ENCODE measurements at places on chromosomes 4 and X. TPM values are rescaled to one million over a fixed set of nuclear protein-coding genes. Genes with fewer than 3 reads are reported as not detected.

DNA sequence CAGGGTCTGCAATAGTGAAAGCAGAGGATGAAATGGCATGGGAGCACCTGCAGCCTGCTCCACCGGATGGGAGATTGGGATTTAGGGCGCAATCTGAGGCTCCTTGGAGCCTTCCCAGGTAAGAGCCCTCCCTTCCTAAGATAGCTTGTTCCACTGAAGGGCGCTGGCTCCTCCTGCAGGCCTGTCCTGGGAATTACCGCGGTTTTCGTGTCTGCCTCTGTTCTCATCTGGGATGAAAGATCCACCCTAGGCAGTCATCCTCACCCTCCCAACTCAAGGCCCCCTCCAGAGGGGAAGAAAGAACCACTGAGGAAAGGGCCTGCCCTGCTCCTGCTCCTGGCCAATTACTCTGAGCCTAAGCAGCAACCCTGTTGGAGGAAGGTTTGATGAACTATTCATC lies 547.5 kb downstream of the SMARCA1 start:
- no peak for DNase-seq

DNA sequence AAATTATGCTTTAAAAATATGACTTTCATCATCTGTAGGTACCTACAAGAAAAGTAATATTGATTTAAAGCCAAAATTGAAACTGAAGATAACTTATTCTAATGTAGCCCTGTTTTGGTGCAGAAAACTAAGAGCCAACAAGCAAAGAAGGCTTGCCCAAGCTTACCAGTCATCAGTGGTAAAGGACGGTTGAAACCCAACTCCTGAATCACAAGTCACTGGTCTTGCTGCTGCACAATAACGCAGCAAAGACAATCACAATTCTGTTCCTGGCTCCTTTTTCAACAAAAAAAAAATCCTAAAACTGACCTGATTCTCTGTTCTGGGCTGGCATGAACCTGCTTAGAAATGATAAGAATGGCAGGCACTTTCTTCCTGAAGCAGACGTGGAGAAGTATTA lies 34.5 kb downstream of the WDFY3 start:
- DNase-seq: no peak

GRCh38 chr4:91198951-91199350 lies 1071.8 kb downstream of the CCSER1 start:
- DNase-seq: no peak

GRCh38 chrX:154357205-154357604 lies 17.2 kb downstream of the FLNA start:
- DNase-seq: no peak

DNA sequence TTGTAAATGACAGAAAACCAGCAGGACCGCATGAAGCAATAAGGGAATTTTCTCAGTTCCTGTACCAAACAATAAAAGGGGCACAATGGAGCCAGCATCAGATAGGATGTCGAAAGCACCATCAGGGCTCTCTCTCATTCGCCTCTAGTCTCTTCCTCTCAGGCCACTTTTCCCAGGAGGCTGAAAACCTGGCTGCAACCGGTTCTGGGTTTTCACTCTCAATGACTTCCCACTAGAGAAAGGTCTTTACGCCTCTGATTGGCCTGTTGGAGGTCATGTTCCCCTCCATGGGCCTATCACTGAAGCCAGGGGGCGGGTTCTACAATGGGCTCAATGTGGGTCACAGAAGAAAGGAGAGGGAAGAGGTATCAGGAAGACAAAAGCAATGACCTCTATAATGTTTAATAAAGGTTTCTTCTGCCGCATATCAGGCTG lies 29.3 kb downstream of the ZNF827 start:
- DNase-seq: peak; percentile 30

The VCX3B gene
- not detected for total RNA-seq

The DRP2 gene
- total RNA-seq: 0.41 TPM

The TCEAL3 gene
- 62.0 TPM for total RNA-seq

The CHRNA9 gene
- 0.09 TPM for total RNA-seq

The PABPC1L2A gene
- total RNA-seq: not detected

All from fibroblast of the aortic adventitia (primary cell).